CD8-positive, alpha-beta memory T cell (primary cell): ENCODE measurements at places on chromosomes 2 and 18. TPM values are rescaled to one million over a fixed set of nuclear protein-coding genes. Genes with fewer than 3 reads are reported as not detected.

- DNase-seq, result no peak
Measured at GRCh38 chr2:129885735-129886134, 93.7 kb upstream of the RAB6C start.

- no peak for DNase-seq
Measured at GRCh38 chr2:58131191-58132011, 84.8 kb downstream of the VRK2 start.

- DNase-seq, result no peak
Measured at GRCh38 chr2:241540401-241540770, 18.2 kb upstream of the BOK start.

- no peak for DNase-seq
Measured at GRCh38 chr18:9941103-9941502, 27.3 kb downstream of the VAPA start.

Gene RAB31
- total RNA-seq, result 0.57 TPM

DNA sequence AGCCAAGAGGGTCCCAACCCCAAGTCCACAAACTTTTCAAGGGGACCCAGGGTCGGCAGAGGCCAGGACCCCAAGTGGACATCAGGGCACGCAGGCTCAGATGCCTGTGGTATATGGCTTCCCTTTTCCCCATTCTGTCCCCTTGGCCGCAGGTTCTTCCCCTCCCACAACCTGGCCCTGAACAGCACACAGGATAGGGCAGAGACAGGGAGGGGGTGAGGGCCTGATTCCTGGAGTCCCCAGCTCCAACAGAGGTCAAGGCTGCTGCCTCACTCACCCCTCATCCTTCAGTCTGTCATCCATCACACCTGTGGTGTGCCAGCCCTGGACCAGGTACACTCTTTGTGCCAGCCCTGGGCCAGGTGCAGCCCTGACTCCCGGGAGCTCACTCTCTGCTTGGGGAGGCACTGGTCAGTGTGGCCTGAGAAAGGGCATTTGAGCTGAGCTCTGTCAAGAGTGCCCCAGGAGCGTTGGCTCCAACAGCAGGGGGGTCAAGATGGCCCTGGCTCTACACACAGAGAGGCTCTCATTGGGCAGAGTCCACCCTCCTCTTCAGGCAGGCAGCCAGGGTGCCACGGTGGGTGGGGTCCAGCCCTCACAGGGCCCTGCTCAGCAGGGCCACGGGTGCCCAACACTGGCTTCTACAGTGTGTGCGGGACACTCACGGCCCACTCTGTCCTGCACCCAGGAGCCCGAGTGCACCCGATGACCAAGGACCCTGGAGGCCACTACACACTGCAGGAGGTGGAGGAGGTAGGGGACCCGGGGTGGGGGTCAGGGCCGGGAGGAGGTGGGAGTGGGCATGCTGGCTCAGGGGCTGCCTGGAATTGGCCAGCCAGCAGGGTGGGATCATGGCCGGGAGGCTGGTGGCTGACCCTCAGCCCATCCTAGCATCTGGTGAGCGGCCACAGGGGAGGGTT lies 1.6 kb downstream of the AGXT start:
- no peak for DNase-seq

Gene POTEJ
- total RNA-seq, result not detected

Gene CACNB4
- 0.20 TPM for total RNA-seq

Gene UGT1A10
- not detected for total RNA-seq

GRCh38 chr2:104049438-104049837 lies 804.5 kb upstream of the POU3F3 start:
- no peak for DNase-seq

Gene GALR1
- not detected for total RNA-seq

DNA sequence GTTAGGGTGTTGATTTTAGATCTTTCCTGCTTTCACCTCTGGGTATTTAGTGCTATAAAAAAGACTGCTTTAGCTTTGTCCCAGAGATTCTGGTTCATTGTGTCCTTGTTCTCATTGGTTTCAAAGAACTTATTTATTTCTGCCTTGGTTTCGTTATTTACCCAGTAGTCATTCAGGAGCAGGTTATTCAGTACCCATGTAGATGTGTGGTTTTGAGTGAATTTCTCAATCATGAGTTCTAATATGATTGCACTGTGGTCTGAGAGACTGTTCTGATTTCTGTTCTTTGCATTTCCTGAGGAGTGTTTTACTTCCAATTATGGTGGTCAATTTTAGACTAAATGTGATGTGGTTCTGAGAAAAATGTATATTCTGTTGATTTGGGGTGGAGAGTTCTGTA lies 167.1 kb upstream of the KYNU start:
- no peak for DNase-seq

Gene MC5R
- not detected for total RNA-seq

DNA sequence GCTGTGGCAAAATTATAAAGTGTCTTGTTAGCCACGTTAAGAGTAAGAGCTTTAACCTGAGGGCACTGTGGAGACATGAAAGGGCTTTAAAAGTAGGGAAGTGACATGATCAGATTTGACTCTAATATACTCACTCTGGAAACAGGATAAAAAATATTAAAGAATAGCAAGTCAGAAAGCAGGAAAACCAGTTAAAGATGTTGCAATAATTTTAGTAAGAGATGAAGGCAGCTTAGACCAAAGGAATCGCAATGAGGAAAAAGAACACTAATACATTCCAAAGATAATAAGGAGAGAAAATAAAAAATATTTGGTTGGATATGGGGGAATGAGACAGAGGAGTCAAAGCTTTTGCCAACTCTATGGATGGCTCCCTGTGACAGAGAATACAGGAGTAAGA lies 183.8 kb downstream of the DYM start:
- DNase-seq, result no peak

- no peak for DNase-seq
Measured at GRCh38 chr2:3563521-3563976, 5.4 kb upstream of the RNASEH1 start.
